ENCODE measurements at places on chromosomes 2 and 18. TPM values are rescaled to one million over a fixed set of nuclear protein-coding genes. Genes with fewer than 3 reads are reported as not detected.

Gene CYTIP
- total RNA-seq, result not detected

Gene HOXD11
- 2.5 TPM for total RNA-seq

Gene COLEC12
- total RNA-seq, result 115 TPM

Gene UCN
- total RNA-seq, result 0.59 TPM

Gene DOK6
- total RNA-seq, result not detected

Gene HOXD3
- total RNA-seq, result 2.2 TPM

Gene MERTK
- total RNA-seq, result 0.39 TPM

Gene TNFAIP6
- 23.5 TPM for total RNA-seq
